ENCODE measurements at places on chromosomes 7 and 10. TPM values are rescaled to one million over a fixed set of nuclear protein-coding genes. Genes with fewer than 3 reads are reported as not detected.

SEMA3A gene
- 0.14 TPM for polyA plus RNA-seq

MYL10 gene
- polyA plus RNA-seq, result 0.23 TPM

NPY4R2 gene
- polyA plus RNA-seq, result not detected

GRCh38 chr10:44310762-44311562 lies 73.9 kb downstream of the CXCL12 start:
- DNase-seq, result peak; percentile 90

- no peak for DNase-seq
These were observed 112.7 kb upstream of the AMPH start for GRCh38 chr7:38743899-38744298.

GRCh38 chr10:27568196-27569175 lies 64.4 kb downstream of the RAB18 start:
- no peak for DNase-seq

DNA sequence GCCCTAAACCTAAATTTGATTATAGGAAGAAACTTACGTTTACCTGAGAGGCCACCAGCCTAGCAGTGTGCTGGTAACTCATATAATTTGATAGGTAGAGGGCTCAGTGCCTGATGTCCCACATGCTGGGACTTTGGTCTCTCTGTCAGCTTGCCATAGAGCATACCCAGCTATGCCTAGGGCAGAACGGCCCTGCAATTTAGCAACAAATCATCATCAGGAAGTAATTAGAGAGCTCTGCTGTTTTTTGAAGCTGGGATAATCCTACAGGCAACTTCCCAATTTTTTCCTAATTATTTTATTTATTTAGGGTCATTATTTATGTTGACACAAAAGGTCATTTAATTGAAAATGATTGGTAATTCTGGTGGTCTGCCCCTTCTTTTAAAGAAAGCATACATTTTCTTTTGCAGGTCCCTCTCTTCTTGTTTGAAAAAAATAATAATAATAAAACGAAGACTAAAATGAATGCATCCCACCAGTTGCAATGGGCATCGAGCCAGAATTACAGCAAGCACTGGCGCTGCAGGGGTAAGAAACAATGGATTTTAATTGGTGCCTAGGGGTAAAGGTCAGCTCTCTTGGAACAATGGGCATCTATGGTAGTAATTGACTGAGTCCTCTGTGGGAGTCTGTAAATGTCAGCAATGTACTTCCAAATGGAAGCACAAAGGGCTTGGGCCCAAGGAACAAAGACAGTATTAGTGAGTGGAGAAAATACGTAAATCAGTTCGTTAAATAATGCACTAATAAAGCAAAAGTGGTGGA lies 348.0 kb downstream of the SORCS1 start:
- no peak for DNase-seq

DNA sequence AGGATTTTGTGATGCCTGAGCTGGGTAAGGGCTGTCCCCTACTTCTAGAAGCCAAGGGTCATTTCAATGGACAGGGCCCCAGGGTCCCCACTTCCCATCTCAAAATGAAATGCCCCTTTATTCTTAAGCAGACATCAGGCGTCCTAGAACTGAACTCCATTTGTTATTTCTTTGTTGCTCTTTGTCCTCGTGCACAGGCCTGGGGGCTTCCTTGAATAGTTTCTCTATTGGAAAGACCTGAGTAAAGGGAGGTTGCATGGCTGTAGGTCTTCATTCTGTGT lies 311.4 kb upstream of the ZNF32 start:
- no peak for DNase-seq

DNA sequence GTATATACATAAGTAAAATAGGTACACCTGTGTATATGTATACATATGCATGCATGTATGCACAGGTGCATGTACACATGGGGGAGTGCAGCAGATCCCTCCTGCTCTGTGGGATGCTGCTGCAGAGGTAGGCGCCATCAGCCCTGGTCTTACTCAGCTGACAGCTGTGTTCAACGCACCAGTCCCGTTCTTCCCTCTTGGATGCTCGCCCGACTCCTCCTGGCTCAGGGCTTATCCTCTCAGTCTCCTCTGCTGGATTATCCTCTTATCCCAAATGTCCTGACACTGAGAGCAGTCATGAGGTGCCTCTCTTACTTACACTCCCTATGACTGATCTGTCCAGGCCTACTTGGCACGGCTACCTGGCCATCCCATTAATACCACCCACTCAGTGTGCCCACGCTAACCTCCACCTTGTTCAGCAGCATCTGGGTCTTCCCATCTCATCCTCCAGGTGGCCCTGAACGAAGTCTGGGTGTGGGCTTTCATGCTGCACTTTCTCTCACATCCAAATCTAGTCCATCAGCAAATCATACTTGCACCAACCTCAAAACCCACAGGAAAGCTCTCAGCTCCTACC lies 357.1 kb downstream of the TCERG1L start:
- no peak for DNase-seq
